Astrocyte (in vitro differentiated cells and primary cell): ENCODE measurements at places on chromosomes 5 and 9. TPM values are rescaled to one million over a fixed set of nuclear protein-coding genes. Genes with fewer than 3 reads are reported as not detected.

Gene SPATA31C1
- not detected in 2 replicates for total RNA-seq

Gene PLAC8L1
- total RNA-seq, result 2.0 and 2.7 TPM in 2 replicates

Gene ARL14EPL
- not detected in 2 replicates for total RNA-seq

Gene INSYN2B
- total RNA-seq, result 0.10 and 0.36 TPM in 2 replicates

Gene CDC20B
- 0.11 and 0.17 TPM in 2 replicates for total RNA-seq

Gene MEGF10
- 15.8 and 19.5 TPM in 2 replicates for total RNA-seq

Gene NMUR2
- not detected in 2 replicates for total RNA-seq

Gene SUSD3
- total RNA-seq, result not detected in 2 replicates

Gene GAS1
- total RNA-seq, result 4.3 and 5.1 TPM in 2 replicates

Gene CACNA1B
- 3.1 and 3.5 TPM in 2 replicates for total RNA-seq

Gene PCDHA4
- 9.5 and 9.6 TPM in 2 replicates for total RNA-seq

Gene LHX2
- total RNA-seq, result 0.14 TPM in 1 of 2 replicates, not detected in the other

Gene C9orf152
- total RNA-seq, result 0.07 TPM in 1 of 2 replicates, not detected in the other

Gene CNTFR
- total RNA-seq, result 6.6 and 7.4 TPM in 2 replicates

Gene OR1J2
- not detected in 2 replicates for total RNA-seq

Gene PCDHAC2
- total RNA-seq, result 6.9 and 7.7 TPM in 2 replicates

Gene IRGM
- total RNA-seq, result not detected in 2 replicates

Gene ZNF79
- total RNA-seq, result 10.5 and 11.5 TPM in 2 replicates

Gene HAUS6
- 13.7 and 16.0 TPM in 2 replicates for total RNA-seq

Gene WNK2
- 0.89 and 1.9 TPM in 2 replicates for total RNA-seq

Gene ANKRD34B
- total RNA-seq, result 0.10 and 0.20 TPM in 2 replicates

Gene FAM193B
- 47.8 and 48.3 TPM in 2 replicates for total RNA-seq

Gene ACTBL2
- 11.6 and 11.8 TPM in 2 replicates for total RNA-seq

Gene REEP2
- total RNA-seq, result 16.0 and 17.2 TPM in 2 replicates

Gene ADCY2
- total RNA-seq, result 3.7 and 5.7 TPM in 2 replicates

Gene DNAJC25
- 11.6 and 12.2 TPM in 2 replicates for total RNA-seq

Gene PCDHGA4
- 0.48 and 0.50 TPM in 2 replicates for total RNA-seq

Gene GGTA1
- total RNA-seq, result 0.18 TPM in 1 of 2 replicates, not detected in the other

Gene LRRC19
- not detected in 2 replicates for total RNA-seq

Gene IRF1
- total RNA-seq, result 39.7 and 42.5 TPM in 2 replicates

Gene PLEKHG4B
- 6.1 and 8.1 TPM in 2 replicates for total RNA-seq

Gene FOXD4L4
- 0.14 TPM in 1 of 2 replicates, not detected in the other for total RNA-seq

Gene C5orf52
- not detected in 2 replicates for total RNA-seq

Gene HRH2
- 1.7 and 1.9 TPM in 2 replicates for total RNA-seq

Gene TLR4
- 7.4 and 9.1 TPM in 2 replicates for total RNA-seq

Gene RBM22
- 42.0 and 47.4 TPM in 2 replicates for total RNA-seq

Gene SPINK4
- total RNA-seq, result not detected in 2 replicates

Gene TAF11L9
- not detected in 2 replicates for total RNA-seq

Gene PLCXD3
- total RNA-seq, result 0.55 and 1.6 TPM in 2 replicates

Gene GRAMD2B
- total RNA-seq, result 29.1 and 34.4 TPM in 2 replicates

Gene RASGEF1C
- total RNA-seq, result 0.22 and 0.41 TPM in 2 replicates
